Activated CD4-positive, CD25-positive, alpha-beta regulatory T cell (primary cell): ENCODE measurements at places on chromosomes 7 and 10.

DNA sequence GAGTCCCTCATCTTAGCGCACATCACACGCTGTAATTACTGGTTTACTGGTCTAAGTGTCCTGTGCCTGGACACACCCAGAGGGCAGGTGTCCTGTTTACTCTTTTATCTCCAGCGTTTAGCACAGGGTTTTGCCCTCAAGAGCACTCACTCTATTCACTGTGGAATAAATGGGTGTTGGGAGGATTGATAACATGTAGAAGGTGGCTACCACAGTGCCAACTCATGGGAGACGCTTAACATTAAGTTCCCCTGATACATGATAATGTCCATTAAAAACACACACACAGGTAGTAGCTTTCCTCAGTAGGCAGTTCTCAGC, 96.1 kb upstream of the EFCAB10 start:
- no peak for DNase-seq

- no peak for DNase-seq
These were observed 74.7 kb downstream of the DYNC1I1 start for GRCh38 chr7:95847061-95847460.

GRCh38 chr7:45863715-45864114, 9.2 kb downstream of the CCDC201 start:
- no peak for DNase-seq

- no peak for DNase-seq
These were observed 186.2 kb upstream of the PRKCQ start for GRCh38 chr10:6766131-6766801.

DNA sequence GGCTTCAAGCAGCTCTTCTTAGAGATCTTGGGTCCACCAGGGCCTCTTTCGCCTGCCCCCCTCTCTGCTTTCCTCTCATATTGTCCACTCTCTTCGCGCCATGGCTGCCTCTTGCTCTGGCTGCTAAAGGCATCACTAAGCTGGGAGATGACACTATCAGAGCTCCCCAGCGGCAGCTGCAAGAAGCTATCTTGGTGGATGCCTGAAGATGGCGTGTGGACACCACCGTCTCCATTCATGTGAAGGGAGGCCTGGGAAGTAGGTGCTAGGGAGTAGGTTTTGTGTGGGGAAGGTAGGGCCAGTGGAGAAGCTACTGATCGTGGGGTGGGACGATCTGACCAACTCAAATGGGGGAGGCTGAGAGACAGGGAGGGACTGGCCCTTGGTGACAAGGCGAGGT, 45.9 kb upstream of the PDLIM1 start:
- no peak for DNase-seq

- peak; percentile 48 for DNase-seq
These were observed 329 bp downstream of the NOLC1 start for GRCh38 chr10:102152545-102152890.

DNA sequence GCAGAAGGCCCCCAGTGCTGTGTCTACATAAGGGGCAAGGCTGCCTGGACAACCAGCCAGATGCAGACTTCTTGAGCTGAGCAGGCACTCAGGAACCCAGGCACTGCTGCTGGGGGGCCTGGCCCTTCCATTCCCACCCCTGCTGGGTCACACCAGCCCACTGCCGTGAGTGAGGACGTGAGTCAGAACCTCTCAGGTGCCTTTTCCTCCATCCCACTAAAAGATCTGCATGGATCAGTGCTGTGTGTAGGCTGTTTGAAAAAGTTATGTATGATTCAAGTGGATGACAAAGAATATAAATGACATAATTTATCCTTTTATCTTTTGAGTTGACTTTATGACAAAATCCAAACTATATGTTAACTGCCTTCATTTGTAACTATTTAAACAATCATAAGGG, 499.3 kb downstream of the INHBA start:
- no peak for DNase-seq

DNA sequence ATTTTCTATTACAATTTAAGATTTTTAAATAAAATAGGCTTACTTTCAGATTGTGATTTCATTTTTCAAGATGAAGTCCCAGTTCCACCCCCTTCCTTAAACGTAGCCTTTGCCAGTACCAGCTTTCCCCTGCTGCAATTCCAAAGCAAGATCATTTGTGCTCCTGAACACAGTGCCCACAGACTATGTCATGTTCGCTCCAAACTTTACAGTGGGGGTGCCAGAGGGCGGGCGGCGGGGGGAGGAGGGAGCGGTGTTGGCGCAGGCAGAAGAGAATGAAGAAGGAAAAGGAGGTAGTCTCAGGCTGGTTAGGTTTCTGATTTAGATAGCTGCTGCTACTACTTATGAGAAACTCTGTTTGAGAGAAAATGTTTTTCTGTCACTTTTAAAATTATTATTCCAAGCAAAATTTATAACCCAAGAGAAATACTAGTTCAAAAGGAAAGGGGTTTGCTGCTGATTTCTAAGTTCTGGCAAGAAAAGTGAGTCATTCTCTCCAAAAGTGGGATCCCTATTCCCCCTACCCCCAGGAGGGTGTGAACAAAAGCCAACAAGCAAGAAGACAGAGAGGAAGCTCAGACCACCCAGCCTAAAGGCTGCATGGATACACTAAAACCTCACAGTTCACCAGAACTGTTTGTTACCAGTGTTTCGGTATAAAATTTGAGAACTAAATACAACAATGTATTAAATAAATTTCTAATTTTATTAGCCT, 109.6 kb downstream of the SRPK2 start:
- DNase-seq: no peak

DNA sequence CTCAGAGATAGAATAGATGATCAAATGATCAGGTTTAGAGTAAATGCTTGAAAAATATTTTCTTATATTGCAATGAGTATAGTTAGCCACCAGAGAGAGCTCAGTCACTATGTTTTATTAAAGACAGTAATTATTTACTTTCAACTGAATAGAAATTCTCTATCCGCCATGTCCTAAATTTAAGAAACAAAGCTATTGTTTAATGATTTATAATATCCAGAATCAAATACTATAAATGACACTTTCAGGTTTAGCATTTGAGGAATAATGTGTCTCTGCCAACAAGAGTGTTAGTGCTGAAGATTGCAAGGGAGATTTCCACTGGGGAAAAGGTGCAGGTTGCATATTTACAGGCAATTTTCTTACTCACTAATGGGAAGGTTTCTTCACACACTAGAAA, 184.7 kb downstream of the DGKB start:
- DNase-seq: no peak

- DNase-seq: no peak
These were observed 50.0 kb upstream of the WIPI2 start for GRCh38 chr7:5139998-5140397.

DNA sequence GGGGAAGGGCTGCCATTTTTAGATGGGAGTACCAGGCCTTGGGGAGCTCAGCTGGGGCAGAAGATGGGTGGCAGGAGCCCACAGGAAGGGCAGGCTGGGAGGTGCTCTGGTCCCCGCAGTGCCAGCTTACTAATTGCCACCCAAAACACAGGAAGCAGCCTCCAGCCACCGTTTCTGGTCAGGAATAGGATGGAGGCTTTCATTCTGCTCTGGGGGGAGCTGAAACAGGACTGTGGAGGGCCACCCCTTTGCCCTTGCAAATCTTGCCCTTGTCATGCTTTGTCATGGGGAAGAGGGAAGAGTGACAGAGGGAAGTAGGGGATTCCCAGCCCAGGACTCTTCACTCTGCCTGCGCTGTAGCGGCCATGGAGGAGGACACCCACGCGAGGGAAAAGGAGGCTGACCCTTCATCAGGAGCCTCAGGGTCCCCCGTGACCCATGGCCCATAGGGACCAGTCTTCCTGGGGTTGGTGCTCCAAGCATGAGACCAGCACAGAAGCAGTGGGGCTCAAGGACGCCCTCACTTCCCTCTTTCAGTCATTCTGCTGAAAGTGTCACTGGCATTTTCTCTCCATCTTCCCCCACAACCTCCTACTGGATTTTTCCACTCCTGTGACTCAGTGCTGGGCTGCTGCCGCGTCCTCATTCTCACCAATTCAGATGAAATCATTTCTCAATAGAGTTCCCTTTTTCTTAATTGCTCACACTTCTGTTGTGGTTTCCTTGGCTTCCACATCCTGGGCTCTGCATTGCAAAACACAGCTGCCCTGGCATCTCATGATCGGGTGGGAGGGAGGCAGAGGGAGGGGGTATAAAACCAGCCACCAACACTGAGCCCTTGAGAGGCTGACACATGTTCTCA, 61.9 kb downstream of the MKI67 start:
- DNase-seq: peak; percentile 26

- DNase-seq: no peak
These were observed 2.4 kb upstream of the VDAC2 start for GRCh38 chr10:75208181-75208580.
